ENCODE measurements at places on chromosomes 11 and 22. TPM values are rescaled to one million over a fixed set of nuclear protein-coding genes. Genes with fewer than 3 reads are reported as not detected.

DNA sequence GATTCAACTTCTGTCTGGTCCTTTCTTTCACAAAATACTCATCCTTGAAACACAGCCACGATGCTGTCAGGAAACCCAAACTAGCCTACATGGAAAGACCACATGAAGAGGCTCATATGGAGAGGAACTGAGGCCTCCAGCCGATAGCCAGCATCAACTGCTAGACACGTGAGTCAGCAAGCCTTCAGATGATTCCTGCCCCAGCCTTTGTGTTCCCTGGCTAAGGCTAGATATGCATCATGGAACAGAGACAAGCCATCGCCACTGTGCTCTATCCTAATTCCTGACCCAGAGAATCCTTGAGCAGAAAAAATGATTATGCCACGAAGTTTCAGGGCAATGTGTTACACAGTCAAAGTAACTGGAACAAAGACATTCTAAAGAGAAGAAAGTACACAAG lies 75.5 kb downstream of the ENTHD1 start:
- no peaks in the 10 kb centered on the region for H3K36me3 ChIP-seq
- H3K4me3 ChIP-seq: no peak overlapping the region
- H3K4me1 ChIP-seq: no peaks in the 10 kb centered on the region
- no peak for DNase-seq

ELFN2 gene
- 0.66 TPM for total RNA-seq

KCNC1 gene
- not detected for total RNA-seq

GRCh38 chr11:17432002-17432401 lies 43.5 kb upstream of the KCNJ11 start:
- no peaks in the 10 kb centered on the region for H3K36me3 ChIP-seq
- H3K4me1 ChIP-seq: no peaks in the 10 kb centered on the region
- H3K27ac ChIP-seq: no peak overlapping the region
- no peak overlapping the region for H3K4me3 ChIP-seq
- no peaks in the 10 kb centered on the region for H3K27me3 ChIP-seq

TNKS1BP1 gene
- 15.9 TPM for total RNA-seq

DNA sequence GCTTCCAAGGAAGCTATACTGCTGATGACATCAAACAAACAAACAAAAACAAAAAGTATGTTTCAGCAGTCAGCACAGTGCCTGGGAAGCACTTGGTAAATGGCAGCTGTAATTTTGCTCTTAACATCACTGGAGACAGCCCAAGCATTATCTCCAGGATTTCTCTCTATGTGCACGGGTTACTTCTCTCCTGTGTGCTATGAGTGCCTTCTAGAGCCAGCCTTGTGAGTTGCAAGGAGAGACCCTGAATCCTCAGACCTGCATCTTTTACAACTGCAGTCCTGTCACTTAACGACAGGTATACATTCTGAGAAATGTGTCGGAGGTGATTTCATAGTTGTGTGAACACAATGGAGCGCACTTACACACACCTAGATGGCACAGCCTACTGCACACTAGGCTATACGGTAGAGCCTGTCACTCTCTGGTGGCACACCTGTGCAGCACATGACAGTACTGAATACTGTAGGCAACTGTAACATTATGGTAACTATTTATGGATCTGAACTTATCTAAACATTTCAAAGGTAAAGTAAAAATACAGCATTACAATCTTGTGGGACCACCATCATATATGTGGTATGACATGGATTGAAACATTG lies 662.5 kb upstream of the B3GAT1 start:
- no peaks in the 10 kb centered on the region for H3K4me1 ChIP-seq
- H3K4me3 ChIP-seq: no peak overlapping the region
- no peaks in the 10 kb centered on the region for H3K36me3 ChIP-seq
- no peaks in the 10 kb centered on the region for H3K27me3 ChIP-seq
- DNase-seq: no peak

BTG4 gene
- total RNA-seq: not detected

Measured in naive thymus-derived CD4-positive, alpha-beta T cell (primary cell).